ENCODE measurements at places on chromosomes 3 and 15. TPM values are rescaled to one million over a fixed set of nuclear protein-coding genes. Genes with fewer than 3 reads are reported as not detected.

- no peak for DNase-seq
Observed at GRCh38 chr3:183560607-183561006, 5.1 kb upstream of the KLHL6 start.

The CASR gene
- 0.04 TPM for total RNA-seq

The MORC1 gene
- total RNA-seq, result not detected

The CFAP91 gene
- 3.3 TPM for total RNA-seq

DNA sequence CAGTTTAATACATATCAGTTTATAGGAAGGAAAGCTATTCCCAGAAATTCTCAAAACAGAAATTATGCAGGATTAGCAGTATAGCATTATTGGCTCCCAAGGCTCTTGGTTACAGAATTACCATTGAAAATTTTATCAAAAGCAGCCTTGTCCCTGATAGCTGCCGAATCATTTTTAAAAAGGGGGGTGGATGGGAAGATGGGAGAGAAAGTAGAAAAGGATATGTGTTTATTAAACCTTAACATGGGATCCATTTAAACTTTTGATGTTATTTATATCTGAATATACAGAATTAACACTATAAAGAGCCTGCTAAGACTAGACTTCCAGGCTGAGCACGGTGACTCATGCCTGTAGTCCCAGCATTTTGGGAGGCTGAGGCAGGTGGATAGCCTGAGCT lies 10.8 kb downstream of the RCN2 start:
- no peak for DNase-seq

The NR2E3 gene
- total RNA-seq, result not detected

- DNase-seq, result no peak
Observed at GRCh38 chr3:11072631-11073030, 80.1 kb downstream of the SLC6A1 start.

- DNase-seq, result no peak
Observed at GRCh38 chr15:96363707-96364106, 33.2 kb downstream of the NR2F2 start.

GRCh38 chr15:86125775-86126174 lies 46.1 kb downstream of the AGBL1 start:
- DNase-seq, result no peak

The CFAP161 gene
- not detected for total RNA-seq

- no peak for DNase-seq
Observed at GRCh38 chr15:44295750-44296431, 7.4 kb downstream of the GOLM2 start.

GRCh38 chr15:49430046-49430445 lies 7.0 kb downstream of the FGF7 start:
- DNase-seq, result no peak

The UBE3A gene
- 46.3 TPM for total RNA-seq

GRCh38 chr3:186618318-186618938 lies 5.6 kb downstream of the AHSG start:
- no peak for DNase-seq

GRCh38 chr3:28036599-28037575 lies 204.5 kb upstream of the CMC1 start:
- no peak for DNase-seq

DNA sequence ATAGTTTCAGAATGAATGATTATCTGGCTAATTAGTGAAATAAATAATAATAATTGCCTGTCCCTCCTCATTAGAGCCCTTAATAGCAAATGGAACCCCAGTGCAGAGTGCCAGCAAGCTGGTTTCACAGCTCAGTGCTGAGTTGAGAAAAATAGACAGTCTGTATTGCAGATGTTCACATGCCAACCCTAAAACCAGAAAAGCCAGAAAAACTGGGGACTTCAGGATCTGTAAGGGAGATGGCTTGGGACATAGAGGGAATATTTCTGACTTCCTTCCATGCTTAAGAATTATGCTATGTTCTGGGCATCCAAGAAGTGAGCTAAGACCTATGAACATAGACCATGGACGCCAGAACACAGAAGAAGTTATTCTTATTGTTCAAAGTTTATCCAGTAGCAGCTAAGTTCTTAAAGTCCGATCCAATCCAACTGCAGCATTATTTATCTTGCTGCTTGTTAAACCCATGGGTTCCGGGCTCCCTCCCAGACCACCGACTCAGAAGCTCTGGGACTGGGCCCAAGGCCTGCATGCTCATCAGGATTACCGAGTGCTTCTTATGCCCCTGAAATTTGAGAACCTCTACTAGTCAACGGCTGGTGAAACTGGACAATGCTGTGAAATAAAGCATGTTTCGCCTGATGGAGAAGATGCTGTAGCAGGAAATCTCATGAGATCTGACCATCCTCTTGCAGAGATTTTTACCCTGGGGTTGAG lies 158.3 kb downstream of the FOXB1 start:
- DNase-seq, result no peak

The PLCL2 gene
- 3.4 TPM for total RNA-seq

The PAQR9 gene
- 0.48 TPM for total RNA-seq

The ERICH6 gene
- not detected for total RNA-seq

The GABRG3 gene
- total RNA-seq, result not detected

The CLDN11 gene
- 2.7 TPM for total RNA-seq

The FOXP1 gene
- total RNA-seq, result 75.0 TPM

- no peak for DNase-seq
Observed at GRCh38 chr3:119044593-119044992, 9.9 kb upstream of the IGSF11 start.

DNA sequence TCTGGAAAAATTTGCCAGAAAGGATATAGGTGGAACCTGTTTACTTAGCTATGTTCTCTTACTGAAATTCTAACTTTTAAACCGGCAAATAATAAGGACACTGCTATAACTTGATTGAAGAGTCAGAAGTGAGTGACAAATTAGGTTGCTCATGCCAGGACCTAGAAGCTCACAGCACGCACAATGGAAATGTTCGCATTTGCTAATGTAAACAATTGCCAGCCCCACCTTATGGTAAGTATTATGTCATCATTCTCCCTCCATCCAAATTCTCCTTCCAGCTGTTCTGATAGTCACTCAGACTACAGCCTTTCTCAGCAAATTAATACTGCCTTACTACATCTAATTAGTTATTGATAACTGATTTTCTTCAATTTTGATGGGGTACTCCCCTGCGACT lies 4.8 kb upstream of the STXBP5L start:
- no peak for DNase-seq

GRCh38 chr3:69364354-69364753 lies 21.5 kb downstream of the FRMD4B start:
- no peak for DNase-seq

DNA sequence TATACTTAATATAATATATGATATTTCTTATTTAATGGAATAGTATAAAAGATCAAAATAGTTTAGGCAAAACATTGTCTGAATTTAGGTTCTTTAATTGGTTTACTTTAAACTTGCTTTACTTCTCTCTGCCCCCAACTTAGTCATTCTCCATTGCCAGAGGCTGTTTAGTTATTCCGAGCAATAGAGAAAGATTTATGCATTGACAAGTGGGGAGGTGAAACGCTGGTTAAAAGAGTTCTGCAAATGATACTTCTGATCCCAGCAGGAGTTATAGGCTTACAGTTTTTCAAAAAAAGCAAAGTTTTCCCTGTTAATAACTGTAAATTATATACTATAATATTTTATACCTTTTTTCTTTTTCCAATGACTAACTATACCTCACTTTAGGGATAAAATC lies 145.4 kb downstream of the EPHA3 start:
- DNase-seq, result no peak

- DNase-seq, result no peak
Observed at GRCh38 chr3:10238345-10239183, 9.7 kb upstream of the TATDN2 start.

The TFG gene
- 127 TPM for total RNA-seq

GRCh38 chr3:6125520-6125919 lies 735.4 kb upstream of the GRM7 start:
- no peak for DNase-seq
